Thyroid gland (tissue), 4 donors: ENCODE measurements at places on chromosomes 11 and 22.

GRCh38 chr11:16788141-16789062 is 50.0 kb downstream of the C11orf58 start:
- peak; percentile 79 for DNase-seq

DNA sequence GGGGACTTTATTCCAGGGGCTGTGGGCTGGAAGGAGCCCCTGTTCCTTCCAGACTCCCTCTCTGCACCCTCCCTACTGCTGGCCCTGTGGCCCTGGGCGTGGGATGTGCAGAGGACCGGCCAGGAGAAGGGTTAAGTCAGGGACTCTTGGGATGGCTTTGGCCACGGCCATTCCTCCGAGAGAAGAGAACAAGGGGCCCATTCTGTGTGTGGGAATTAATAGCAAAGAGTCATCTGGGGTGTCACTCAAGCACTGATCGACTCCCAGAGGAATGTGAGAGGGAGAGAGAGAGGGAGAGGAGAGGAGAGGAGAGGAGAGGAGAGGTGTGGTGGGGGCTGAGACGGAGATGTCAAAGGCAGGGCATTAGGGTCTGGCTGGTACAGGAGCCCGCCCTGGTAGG is 14.2 kb upstream of the SOX10 start:
- DNase-seq = no peak

DNA sequence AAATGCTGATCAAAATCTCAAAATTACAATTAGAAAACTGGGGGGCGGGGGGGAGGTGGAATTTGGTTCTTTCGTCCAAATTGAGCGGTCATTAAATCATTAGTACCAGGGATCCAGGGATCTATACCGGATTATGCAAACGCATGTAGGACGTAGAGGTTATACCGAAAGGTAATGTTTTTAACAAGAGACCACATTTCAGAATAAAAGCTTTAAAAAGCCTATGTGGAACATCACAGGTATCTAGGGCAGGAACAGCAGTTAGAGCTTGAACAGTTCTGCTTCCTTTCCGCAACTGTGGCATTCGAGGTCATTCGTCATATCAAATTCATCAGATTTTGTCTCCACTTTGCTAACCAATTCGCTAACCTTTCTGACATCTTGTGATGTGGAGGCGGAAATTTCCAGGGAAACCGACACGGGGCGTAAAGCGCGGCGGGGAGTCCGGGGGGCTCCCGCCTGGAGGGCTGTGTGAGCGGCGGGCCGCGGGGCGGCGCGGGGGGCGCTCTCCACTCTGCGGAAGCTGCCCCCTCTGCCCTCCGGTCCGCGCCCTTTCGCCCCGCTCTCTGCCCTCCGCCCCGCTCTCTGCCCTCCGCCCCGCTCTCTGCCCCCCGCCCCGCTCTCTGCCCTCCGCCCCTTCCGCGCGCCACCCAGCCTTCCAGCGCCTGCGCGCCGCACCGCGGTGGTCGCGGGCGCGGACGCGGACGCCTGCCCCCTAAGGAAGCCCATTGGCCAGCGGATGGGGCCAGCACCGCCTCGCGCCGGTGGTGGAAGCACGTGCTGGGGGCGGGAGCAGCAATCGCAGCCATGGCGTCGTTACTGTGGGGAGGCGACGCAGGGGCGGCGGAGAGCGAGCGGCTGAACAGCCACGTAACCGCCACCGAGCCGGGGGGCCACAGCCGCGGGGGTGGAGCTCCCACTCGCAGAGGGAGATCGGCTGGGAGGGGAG is at the start of gene DDX25:
Gene DDX25 (plus strand): TSS at position 798 of the 949 bp plus-strand sequence. CDS start 10 bp downstream, at position 808.
- DNase-seq = peak; percentile 35

DNA sequence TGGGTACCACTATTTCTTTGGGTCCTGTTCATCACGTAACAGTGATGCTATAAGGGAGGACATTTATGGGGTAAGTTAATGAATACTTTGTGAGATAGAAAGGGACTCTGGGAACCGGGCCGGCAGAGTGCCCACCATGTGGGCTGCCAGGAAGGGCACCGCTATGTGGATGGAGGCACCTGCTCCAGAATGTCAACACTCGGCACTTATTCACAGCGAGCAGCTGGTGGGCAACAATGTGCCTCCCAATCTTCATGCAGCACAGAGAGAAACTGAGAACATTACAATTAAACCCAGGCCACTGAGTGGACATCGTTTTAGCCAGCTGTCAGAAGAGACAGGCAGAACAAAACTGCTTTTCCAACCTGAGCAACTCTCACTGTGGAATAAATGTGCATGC is 15.8 kb upstream of the ELFN2 start:
- no peak for DNase-seq

DNA sequence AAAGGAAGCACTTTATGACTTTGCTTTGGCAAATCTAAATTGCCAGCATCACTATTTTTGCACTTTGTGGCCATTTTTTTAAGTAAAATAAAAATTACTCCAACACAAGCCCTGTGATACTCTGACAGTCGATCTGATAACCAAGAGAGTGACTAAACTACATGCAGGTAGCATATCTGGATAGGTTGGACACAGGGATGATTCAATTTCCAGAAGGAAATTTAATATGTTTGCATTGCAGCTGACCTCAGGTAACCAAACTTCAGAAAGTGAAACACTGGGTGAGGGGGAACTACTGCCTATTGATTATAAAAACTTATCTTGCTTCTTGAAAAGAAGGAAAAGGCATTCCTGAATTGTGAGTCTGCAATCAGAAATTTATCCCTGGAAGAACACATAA is 13.9 kb downstream of the OR5B3 start:
- DNase-seq = no peak

DNA sequence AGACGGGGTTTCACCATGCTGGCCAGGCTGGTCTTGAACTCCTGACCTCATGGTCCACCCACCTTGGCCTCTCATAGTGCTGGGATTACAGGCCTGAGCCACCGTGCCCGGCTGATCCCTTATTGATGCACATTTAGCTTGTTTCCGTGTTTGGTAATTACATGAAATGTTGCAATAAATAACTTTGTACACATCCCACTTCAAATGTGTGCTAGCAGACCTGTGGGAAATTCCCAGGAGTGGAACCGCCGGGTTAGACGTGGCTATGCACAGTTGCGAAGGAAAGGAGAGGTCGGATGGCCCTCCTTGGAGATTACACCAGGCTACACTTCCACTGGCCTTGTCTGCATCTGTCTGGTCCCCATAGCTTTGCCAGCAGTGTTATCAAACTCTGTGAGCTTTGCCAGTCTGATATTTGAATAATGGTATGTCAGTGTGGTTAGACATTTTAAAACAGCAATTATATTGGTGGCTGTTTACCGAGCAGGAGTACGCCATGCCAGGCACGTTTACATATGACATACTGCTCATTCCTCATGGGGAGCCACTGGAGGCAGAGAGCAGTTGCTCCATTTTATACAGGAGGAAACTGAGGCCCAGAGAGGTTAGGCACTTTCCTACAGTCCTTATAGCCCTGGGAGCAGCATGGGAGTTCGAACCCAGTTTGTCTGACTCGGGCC is 27.2 kb upstream of the SYT7 start:
- no peak for DNase-seq

DNA sequence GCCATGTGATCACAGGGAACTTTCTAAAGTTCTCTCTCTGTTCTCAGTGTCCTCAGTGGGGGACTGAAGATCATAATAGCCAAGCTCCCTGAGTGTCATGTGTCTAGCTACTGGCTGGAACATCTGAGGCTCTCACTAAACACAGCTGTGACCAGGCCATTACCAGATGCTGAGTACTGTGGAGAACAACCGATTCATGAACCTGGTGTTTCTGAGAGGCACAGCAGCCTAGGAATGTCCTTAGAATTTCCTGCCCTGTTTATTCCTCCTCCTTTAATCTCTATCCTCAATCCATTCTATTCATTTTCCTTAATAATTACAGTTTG is 93.0 kb downstream of the ME3 start:
- no peak for DNase-seq

DNA sequence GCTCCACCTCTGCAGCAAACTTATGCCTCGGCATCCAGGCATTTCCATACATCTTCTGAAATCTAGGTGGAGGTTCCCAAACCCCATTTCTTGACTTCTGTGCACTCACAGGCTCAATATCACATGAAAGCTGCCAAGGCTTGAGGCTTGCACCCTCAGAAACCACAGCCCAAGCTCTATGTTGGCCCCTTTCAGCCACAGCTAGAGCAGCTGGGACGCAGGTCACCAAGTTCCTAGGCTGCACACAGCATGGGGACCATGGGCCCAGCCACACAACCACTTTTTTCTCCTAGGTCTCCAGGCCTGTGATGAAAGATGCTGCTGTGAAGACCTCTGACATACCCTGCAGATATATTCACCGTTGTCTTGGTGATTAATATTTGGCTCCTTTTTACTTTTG is 24.7 kb upstream of the MTMR2 start:
- DNase-seq = no peak

- DNase-seq = no peak
These were observed 384.5 kb downstream of the AASDHPPT start for GRCh38 chr11:106461839-106462545.
